Hematopoietic multipotent progenitor cell treated with erythropoietin and hydrocortisone succinate and interleukin-3 and kit ligand, for 17 days (in vitro differentiated cells): ENCODE measurements at places on chromosomes 5 and 9.

DNA sequence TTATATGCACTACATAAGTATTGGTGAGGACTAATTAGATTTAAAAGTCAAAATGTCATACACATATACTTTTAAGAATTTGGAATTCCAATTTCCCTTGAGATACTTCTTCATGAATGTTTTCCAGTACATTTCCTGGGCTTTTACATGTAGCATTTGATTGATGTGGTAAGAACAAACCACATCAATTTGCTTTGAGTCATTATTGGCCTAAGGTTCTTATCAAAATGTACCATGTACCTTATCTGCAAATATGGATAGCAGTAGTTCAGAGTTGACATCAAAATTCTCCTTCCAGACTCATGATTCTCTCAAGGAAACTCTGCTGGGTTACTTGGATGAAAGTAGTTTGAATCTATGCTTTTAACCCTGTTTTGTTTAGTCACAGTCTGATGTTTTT, 2.5 kb downstream of the CAST start:
- DNase-seq: no peak

DNA sequence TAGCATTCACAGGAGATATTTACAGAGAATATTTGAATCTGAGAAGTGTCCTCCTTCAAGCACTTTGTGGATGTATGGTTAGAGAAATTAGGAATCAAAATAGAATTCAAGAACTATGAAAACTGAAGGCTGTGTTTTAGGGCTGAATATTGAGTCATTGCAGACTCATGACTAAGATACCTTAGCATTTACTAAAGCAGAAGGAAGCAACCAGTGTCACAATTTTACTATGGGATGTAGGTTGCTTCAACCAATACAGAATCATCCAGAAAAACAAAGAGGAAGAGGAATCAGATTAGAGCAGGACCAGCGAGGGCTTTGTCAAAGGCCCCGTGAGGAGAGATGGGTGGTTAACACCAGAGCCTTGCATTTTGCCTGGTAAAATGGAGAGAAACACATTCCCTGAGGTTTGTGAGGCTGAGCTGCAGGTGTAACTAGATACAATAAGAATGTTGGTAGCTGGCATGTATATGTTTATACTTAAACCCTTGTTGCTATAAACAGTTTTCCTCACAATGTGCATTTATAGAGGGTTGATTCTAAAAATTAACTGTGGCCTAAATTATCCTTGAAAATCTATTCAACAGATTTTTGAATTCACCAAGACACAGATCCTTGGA, 518.1 kb downstream of the AGTPBP1 start:
- no peak for DNase-seq

DNA sequence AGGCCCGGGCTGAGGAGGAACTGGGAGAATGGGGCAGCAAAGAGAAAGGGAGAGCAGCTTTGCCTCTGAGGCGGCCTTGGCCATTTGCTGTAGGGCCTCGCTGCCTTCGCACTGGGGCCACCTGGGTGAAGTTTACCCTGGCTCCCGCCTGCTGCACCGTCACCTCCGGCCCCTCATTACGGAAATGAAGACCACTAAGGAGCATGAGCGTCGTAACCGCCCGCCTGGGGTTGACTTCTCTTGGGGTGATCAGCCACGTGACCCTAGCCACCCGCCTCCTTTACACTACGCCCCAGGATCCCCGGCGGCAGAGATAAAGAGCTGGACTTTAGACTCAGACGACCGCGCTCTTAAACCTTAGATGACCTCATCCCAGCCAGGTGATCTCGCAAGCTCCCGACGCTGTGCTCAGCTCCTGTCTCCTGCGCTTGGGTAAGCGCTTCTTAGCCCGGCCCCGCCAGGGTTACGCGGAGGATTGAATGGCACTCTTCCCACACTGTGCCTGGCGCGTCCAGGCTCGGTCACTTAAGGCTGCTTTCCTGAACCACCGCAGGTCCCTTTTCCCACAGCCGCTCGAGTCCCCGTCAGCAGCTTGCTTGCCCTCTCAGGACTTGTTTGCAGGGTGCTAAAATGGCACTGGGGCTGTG, 107.9 kb upstream of the LARP1 start:
- DNase-seq: peak; percentile 86

GRCh38 chr5:58127255-58128220, 332.3 kb downstream of the PLK2 start:
- no peak for DNase-seq
